ENCODE measurements at places on chromosomes 3 and 15.
A peak's percentile ranks its signal among the peaks of the same experiment; 100 is the strongest.

- DNase-seq = peak; percentile 73
Measured at GRCh38 chr15:89442671-89443307, 53.6 kb downstream of the RHCG start.

DNA sequence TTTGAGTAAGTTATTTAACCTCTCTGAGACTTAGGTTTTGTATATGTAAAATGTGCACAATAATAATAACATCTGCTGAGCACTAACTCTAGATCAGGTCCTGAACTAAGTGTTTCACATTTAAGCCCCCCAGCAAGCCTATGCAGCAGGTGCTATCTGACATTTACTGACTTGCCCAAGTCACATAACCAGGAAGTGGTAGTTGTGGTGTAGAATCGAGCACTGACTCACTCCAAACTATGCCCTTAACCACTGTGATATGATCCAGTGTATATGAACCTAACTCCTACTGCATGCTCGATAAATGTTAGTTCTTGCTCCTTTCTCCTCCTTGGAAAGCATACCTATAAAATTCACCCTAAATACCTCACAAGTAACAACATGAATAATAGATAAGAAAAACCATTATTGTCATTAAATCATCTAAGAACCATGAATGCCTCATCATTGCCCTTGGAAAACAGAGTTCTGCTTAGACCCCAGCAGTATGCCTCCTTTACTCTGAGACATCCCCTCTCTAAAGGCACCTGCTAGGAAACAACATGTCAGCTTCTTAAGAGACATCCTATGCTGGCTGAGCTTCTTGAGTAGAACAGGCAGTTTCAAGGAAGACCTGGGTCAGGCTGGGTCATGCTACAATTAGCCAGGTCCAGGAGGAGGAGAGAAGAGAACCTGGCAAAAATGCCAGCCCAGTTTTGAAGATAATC, 3.0 kb upstream of the SHC4 start:
- DNase-seq = peak; percentile 45

GRCh38 chr3:64209866-64210621, 15.2 kb downstream of the PRICKLE2 start:
- no peak for DNase-seq

DNA sequence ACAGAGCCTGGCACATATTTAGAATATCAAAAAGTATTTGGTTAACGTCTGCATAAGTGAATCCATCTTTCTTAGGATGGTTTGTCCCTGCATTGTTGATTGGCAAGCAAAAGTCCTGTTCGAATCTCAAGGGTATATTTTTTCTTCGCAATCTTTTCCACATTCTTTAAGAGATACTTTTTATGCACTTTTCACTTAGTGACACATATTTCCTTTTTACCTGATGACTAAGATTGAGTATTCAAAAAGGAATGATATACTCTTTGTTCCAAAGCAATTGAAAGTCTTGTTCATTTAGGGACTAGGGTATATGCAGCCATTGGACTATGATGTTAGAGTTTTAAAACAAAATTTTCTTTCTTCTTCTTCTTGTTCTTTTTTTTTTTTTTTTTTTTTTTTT, 349.9 kb downstream of the NLGN1 start:
- DNase-seq = no peak

DNA sequence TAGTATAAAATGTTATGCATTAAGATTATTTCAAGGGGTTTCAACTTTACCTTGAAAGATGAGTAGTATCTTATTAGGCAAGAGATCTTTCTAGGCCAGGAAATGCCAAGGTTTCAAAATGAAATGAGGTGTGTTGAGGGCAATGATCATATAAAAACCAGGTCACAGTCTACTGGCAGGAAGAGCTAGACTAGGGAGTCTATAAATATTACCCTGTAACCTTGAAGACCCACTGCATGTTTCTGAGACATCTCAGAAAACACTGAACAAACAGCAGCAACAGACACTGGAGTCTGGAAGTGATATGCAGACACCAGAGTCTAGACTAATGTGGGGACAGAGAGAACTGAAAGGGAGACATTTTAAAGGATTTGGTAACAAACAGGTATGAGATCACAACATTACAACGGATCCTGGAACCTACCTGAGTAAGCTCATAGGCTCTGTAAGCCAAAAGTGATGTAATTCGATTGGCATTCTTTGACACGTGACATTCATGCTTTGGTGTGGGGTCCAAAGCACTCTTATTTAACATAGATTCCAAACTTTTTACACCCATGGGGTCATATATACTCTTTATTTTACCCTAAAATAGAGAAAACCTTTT, 15.0 kb downstream of the TASOR start:
- DNase-seq = no peak

- DNase-seq = peak; percentile 16
Measured at GRCh38 chr15:62658498-62658897, 384.0 kb upstream of the TPM1 start.

- DNase-seq = no peak
Measured at GRCh38 chr3:121974601-121975111, 47.4 kb downstream of the ILDR1 start.
